Ureter (tissue), 1 donor: ENCODE measurements at places on chromosomes 3 and 15. TPM values are rescaled to one million over a fixed set of nuclear protein-coding genes. Genes with fewer than 3 reads are reported as not detected.

Gene NLGN1
- 10.6 TPM for total RNA-seq

Gene RPL35A
- 1,104 TPM for total RNA-seq

Gene RUBCN
- total RNA-seq = 24.5 TPM

Gene ZNF385D
- total RNA-seq = 28.5 TPM

Gene SUCNR1
- 0.34 TPM for total RNA-seq

Gene TGM4
- total RNA-seq = not detected

Gene GOLGA8S
- 0.65 TPM for total RNA-seq

- DNase-seq = no peak
Observed at GRCh38 chr15:88400591-88401250, 66.5 kb downstream of the MRPL46 start.

- peak; percentile 78 for DNase-seq
Observed at GRCh38 chr3:50189274-50189673, 2.1 kb upstream of the GNAT1 start.

DNA sequence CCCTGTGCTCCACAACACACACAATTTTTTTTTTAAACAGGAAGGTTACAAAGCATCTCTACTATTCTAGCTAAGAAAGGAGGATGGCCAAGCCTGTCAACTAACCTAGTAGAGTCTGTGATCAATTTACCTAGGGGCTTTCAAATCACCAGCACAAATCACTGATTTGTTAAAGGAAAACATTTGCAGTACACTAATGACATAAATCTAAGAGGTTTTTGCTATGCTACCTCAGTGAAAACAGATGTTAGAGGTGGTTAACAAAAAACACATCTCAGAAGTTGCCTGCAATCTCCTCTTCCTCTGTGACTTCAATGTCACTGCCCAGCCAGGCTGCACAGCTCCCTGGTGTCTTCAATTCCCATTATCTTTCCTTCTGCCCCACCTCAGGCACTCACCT lies 72.0 kb downstream of the RAD18 start:
- DNase-seq = no peak

GRCh38 chr3:127363171-127363570 lies 75.3 kb upstream of the PRR20G start:
- no peak for DNase-seq

DNA sequence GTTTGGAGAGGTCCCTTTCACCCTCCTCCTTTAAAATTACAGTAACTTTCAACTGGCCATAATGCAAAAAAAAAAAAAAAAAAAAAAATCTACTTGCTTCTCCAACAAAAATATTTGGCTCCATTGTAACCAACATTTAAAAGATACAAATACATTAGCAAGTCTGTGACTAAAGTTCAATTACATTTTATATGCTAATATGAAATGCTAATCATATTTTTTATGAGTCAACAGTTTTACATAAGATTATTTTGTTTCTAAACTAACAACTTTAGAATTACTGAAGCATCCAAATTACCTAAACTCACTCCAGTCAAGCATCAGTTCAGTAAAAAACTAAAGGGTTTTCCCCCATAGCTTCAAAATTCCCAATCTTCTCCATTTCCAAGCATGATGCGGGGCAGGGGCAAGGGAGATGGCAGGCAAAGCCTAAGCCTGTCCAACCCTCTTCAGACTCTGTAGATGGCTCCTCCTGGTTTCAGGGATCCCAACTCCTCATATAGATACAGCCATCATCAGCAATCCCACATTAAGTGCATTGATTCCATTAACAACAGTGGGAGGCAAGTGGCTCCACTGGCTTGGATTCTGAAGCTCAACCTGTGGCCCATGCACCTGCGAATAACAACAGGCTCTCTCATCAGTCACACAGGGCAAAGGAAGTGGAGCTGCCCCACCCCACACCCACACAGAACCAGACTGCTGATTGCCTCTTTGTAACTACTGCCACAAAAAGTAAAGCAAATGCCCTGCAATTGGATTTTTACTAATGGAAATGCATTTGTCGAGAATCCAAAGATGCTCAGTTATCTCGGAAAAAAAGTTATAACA lies 15.0 kb downstream of the SFMBT1 start:
- DNase-seq = no peak

- DNase-seq = no peak
Observed at GRCh38 chr3:35291471-35292236, 347.7 kb upstream of the ARPP21 start.

- no peak for DNase-seq
Observed at GRCh38 chr3:138497851-138498250, 63.4 kb downstream of the ESYT3 start.

DNA sequence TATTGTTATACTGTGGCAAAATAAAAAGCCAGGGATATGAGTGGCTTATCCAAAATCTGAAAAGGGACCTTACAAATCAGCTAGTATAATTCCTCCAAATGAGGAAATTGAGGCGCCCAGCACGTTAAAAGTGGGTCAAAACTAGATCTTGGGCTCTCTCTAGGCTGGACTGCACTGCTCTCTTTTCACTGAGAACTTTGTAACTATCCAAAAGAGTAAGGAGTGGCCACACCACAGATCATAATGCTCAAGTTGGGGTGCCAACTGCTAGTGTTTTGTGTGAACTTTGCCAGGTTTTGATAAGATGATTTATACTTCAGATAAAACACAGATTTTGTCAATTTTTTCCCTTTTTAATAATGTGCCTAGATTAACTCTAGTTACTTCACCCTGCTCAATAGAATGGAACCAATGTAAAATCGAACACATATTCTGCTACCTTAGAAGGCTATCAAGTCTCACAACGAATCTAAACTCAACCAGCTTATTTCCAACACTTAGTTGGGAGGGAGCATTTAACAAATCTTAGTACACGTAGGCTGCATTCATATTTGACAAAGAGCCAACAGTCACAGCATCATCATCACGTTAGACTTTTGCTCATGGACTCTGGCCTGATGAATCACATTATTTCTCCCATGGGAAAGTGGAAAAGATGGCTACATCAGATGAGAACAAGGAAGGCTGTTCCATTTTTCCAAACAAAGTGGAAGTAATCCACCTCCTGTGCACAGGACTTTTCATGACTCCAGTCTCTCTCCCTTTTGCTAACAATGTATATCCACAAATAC lies 64.4 kb downstream of the ABI3BP start:
- DNase-seq = no peak

DNA sequence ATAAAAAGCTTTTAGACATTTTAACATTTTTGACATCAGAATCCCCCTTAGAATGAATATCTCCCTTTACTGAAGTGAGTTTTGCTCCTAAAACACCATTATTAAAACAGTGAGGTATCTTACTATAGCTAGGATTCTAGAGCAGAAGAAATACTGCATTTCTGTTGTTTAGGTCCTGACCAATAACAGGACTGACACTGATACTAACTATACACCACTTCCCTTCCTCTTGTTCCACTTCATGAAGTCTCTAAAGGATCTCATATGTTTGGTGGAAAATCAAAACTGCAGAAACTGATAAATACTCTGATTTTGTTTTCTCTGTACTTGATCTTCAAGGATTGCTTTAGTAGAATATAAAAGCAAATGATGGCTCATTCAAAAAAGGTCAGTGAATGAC lies 230.7 kb downstream of the SUCLG2 start:
- no peak for DNase-seq

- DNase-seq = no peak
Observed at GRCh38 chr3:149715247-149715646, 37.0 kb downstream of the COMMD2 start.

- no peak for DNase-seq
Observed at GRCh38 chr3:113002679-113003078, 11.9 kb downstream of the GTPBP8 start.

DNA sequence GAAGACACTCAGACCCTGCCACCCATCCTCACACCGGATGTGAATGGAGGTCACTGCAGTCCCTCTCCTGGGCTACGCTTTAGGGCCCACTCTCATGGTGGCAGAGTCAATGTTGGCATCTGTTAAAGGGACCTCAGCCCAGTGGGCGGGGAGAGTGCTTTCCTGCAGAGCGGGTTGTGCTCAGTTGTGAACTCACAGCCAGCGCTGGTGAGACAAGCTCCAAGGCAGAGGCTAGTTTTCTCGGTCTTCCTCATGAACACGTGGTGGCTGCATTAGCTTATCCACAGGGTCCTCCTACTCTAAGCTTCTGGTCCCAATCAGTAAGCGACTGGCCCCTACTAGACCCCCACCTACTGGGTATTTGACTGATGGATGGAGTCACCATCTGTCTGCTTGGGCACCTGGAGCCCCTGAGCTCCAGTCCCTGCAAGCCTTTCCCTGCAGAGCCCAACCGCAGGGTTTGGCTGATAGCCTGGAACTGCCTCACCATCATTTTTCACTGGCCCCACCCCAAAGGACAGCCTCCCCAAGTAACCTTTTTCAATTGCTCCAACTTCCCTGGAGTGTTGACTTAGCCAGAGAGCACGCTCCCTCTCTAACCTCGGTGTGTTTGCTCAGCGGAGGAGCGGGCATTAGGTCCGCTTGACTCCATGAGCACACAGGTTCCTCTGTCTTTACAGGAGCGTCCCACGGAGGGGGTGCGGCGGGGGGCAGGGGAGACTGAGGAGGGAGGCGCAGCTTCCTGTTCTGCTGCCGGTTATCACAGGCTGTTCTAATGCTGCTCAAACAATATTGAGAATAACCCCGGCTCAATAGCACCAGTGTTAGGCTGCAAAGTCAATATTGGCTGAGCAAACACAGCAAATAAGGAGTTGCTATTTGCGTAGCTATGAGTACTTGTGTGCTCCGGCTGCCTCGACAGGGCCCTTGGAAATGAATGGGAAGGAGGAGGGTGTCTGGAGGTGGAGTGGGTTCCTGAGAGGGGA lies 141.7 kb downstream of the RPLP1 start:
- peak; percentile 85 for DNase-seq

DNA sequence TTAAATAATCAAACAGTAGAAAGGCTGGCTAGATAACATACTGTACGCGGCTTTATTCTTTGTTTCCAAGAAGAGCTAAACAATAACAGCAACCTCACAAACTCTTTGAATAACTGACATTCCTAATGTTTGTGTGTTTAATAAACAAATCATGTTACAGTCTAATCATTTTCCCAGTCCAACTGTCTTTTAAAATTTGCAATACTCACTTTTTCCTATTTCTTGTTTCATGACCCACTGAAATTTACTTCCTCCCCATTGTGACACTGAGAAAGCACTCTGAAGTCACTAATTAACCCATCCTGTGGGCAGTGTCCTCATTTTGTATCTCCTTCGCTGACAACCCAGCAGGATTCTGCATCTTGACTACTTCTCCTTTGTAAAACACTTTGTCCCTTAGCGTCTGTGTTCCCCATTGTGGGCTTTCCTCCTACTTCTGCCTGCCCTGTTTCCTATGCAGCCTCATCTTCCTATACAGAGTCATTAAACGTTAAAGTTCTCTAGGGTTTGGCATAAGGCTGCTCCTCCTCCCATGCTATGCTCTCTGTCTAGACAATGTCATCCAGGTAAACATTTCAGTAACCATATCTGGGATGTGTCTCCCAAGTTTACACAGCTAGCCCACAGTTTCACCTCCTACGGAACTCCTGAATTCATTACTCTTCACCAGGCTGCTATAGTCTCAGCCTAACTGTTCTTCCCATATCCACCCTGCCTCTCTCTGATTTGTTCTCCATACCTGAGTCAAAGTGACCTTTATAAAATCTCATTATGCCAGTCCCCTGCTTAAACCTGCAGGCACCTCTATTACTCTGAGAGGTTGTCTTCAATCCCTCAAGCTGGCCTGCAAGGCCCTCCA lies 148.9 kb downstream of the GREM1 start:
- no peak for DNase-seq

DNA sequence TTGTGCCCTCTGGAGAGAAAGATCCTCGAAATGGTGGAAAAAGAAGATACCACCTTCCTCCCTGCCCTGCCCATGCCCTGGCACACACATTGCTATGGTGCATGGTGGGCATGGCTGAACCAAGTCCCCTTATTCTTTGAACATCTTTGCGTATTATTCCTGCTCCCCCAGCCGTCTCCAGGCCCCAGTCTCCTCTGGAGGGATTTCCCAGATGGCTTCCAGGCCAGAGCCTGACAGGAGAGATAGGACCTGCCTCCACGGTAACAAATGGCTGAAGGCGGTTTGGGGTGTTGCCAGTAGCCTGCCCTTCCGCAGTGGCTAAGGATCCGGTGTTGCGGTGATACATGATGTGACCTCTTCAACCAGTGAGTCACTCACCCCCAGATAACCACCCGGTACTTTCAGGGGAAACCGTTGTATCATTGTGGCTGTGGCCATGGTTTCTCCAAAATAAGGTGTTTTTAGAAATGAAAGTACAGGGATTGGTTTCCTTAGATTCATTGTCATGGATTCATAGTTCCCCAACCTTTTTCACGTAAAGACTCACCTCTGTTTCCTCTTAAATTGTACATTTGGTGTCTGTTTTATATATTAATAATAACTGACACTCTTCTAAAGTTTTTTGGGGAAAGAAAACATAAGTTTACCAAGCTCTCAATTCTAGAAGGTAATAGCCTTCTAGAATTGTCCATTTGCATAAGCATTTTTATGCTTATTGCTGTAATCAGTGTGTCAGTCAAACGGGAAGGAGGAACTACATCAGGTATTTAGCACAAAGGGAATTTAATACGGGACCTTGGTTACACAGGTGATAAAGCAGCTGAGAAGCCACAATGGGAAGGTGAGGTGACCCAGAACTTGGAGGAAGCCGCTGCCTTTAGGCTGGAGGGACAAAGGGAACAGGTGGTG lies 25.9 kb downstream of the SMAD3 start:
- no peak for DNase-seq

DNA sequence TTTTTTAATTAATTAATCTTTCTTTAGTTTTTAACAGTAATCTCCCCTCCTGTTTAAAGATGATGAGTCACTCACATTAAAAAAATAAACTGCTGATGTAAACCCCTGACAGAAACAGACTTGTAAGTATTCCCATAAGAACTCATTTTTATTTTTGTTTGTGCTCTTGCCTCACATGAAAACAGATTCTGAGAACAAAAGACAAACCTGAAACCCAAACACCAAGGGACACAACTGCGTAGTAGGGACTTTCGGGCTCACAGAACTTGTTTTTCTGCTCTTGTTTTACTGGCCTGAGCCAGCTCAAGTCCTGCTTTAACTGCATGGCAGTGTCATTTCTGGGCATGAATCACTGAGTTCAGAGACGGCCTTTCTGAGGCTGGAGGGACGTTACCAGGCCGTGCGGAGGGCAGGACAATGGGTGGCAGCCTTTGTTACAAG lies 600.8 kb downstream of the FOXP1 start:
- DNase-seq = peak; percentile 78

DNA sequence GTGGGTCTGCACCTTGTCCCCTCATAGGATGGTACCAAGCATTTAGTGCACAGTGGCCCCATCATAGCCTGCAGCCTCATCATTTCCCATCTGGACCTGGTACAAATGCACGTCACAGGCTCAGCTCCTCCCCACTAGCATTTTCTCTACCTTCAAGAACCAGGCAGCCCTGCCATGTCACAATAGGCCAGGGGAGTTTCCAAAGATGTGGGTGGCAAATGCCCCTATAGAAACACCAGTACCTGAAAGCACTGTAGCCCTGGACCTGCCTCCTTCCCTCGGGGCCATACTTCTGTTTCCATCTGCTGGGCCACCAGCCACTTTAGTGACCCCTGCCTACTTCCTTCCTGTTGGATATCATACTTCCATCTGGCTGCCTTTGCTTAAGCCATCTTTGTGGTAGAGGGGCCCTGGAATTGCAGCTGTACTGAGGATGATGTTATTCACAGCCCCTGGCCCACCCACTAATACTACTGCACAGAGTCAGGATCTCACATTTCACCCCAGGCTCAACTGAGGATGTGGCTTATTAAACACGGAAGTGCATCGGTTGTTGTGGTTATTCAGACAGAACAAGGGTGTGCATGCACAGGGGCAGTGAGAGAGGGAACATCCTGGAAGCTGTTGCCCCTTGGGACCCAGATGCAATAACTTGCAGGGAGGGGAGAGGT lies 3.8 kb downstream of the TCTA start:
- no peak for DNase-seq

GRCh38 chr3:193938613-193939012 lies 197.3 kb upstream of the HES1 start:
- DNase-seq = no peak

- DNase-seq = no peak
Observed at GRCh38 chr3:124557-125179, 71.9 kb upstream of the CHL1 start.
